M059J (cell line): ENCODE measurements at places on chromosomes 16 and 17. TPM values are rescaled to one million over a fixed set of nuclear protein-coding genes. Genes with fewer than 3 reads are reported as not detected.
A peak's percentile ranks its signal among the peaks of the same experiment; 100 is the strongest.

- no peak for DNase-seq
These were observed 2.8 kb upstream of the RAPGEFL1 start for GRCh38 chr17:40174514-40174913.

GRCh38 chr17:41777157-41777573 lies 9.3 kb downstream of the JUP start:
- peak; percentile 63 for DNase-seq

- DNase-seq, result no peak
These were observed 94.7 kb upstream of the SIAH1 start for GRCh38 chr16:48479955-48480354.

TMEM114 gene
- total RNA-seq, result not detected in 2 replicates

GRCh38 chr16:69241926-69242325 lies 55.0 kb downstream of the SNTB2 start:
- DNase-seq, result no peak

DNA sequence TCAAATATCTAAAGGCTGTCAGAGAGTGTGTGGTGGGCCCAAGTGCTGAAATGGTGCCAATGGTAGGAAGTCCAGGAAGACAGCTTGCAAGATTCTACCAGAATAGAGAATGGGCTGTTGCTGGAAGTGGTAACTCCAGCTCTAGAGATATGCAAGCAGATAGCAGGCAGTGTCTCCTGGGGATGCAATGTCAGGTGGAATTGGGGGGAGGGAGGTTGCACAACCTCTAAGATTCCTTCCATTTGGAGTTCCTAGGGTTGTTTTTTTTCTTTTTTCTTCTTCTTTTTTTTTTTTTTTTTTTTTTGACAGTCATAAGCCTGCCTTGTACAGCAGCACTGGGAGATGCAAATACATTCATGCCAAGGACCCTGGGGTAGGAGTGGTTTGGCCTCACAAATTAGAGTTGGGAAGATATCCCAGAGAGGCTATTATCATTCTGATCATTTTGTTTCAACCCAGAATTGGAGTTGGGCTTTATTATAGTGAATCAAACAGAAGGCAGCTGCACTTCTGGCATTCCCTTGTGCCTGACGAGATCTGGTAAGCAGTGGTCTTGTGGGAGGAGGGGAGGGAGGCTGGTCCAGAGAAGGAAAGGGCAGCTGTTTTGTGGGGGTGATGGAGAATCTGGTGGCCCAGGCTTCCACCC lies 51.1 kb downstream of the SLC6A2 start:
- DNase-seq, result no peak

DNA sequence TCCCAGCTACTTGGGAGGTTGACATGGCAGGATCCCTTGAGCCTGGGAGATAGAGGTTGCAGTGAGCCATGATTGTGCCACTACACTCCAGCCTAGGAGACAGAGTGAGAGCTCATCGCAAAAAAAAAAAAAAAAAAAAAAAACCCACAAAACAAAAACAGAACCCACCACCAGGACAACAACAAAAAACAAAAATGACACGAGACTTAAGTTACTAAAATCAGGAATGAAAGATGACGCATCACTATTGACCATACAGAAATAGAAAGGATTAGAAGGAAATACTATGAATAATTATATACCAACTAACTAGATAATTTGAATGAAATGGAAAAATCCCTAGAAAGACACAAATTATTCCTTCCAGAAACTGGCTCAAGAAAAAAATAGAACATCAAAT lies 432.4 kb upstream of the PMFBP1 start:
- no peak for DNase-seq

PCTP gene
- 13.4 and 16.8 TPM in 2 replicates for total RNA-seq

DNA sequence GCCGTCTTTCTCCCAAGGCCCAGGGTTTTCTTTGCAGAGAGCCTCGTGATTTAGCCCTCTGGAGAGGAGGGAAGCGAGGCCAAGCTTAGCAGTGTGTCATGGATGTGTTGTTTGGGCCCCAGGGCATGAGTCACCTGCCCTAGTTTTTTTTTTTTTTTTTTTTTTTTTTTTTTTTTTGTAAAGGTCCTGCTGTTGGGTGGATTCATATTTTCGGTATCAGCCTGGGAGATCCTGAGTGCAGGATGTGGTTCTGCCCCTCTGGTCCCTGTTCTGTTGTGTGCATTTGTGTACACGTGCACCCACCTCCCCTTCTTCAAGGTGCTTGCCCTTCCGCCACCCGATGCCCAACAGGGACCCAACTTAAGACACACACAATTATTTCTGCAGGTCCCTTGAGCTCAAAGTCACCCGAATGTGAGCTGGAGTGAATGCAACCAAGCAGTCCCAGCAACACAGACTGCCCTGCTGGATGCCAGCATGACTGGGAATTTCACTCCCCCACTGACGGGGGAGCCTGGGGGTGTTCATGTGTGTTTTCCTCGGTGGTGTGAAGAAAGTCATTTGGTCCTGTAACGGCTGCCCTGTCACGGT lies 265.8 kb upstream of the TNRC6C start:
- peak; percentile 76 for DNase-seq

GRCh38 chr16:31467151-31467773 lies 4.7 kb upstream of the TGFB1I1 start:
- peak; percentile 51 for DNase-seq

DNA sequence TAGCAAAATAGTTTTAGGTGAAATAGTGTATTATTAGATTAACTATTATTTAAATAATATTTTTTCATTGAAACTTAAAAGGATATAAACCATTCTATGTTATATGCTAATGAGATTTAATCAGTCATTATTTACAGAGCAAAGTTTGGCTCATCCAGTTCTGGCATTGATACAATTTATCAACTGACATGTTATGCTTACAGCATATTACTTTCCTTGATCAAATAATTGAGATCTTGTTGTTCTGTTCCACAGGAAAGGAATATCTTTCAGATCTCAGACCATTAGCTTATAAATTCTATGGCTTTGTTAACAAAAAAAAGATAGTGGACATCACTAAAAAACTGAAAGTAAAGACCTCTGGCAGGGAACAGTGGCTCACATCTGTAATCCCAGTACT lies 403.0 kb downstream of the ZFHX3 start:
- DNase-seq, result no peak

- DNase-seq, result no peak
These were observed 43.1 kb downstream of the ANKFY1 start for GRCh38 chr17:4220655-4221054.

- DNase-seq, result no peak
These were observed 80.8 kb upstream of the TRAP1 start for GRCh38 chr16:3797904-3798811.

DNA sequence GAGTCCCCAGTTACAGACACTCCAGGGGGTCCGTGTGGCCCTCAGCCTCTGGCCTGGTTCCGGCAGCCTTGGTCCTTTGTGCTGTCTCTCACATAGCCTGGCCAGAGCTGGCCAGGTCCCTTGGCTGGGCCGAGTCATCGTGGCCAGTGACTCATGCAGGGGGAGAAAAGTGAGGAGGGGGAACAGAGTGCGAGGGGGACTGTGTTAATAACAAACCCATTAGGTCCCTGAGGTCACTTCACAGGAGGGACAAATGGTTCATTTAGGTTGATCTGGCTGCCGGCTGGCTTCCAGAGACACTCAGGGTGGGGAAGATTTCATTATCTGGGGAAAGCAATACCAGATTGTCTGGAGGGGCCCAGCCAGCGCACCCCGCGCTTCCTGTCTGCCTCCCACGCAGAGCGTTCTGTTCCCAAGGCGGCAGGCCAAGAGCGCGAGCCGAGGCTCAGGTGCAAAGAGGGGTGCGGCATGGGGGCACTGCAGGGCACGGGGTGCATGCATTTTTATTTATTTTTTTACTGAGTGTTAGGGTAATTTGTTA lies 223.1 kb downstream of the SEC14L1 start:
- DNase-seq, result peak; percentile 45

HOXB5 gene
- 0.10 and 0.37 TPM in 2 replicates for total RNA-seq

SHCBP1 gene
- total RNA-seq, result 32.0 and 62.4 TPM in 2 replicates

- no peak for DNase-seq
These were observed 42.1 kb downstream of the SRCIN1 start for GRCh38 chr17:38563362-38564253.

DNA sequence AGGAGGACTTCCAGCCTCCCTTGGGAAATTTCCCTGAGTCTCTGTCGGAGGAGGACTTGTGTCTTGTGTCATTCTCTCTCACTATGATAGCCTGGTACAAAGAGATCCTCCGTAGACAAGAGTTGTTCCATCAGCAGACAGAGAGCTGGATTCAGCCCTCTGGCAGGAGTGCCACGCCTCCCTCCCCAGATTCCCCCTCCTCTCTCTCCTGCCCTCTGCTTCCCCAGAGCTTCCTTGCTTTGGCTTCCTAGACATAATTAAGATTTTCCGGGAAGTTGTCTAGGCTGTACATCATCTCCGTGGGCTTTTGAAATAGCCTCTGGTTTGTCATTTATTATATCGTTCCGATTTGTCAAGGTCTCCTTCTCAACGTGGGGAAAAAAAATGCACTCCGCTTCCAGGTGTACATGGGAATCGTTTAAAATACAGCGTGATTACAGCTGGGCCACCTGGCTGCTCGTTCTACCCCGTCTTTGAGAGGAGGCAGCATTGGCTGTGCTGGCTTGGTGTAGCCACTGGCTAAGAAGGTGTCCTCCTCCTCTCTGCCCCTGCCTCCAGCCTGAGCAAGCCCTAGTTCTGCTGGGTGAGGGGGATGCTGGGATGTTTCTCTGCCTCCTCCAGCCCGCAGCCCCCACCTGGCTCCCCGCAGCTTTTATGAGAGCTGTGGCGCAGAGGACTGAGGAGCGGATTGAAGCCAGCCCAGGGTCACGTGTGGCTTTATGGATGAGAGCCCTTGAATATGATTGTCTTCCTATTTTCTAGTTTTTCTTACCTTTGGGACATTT lies 282.5 kb downstream of the SNX29 start:
- DNase-seq, result no peak
